ENCODE measurements at places on chromosomes 5 and 9.

- DNase-seq = no peak
Measured at GRCh38 chr9:33109850-33110595, 33.5 kb upstream of the SMU1 start.

DNA sequence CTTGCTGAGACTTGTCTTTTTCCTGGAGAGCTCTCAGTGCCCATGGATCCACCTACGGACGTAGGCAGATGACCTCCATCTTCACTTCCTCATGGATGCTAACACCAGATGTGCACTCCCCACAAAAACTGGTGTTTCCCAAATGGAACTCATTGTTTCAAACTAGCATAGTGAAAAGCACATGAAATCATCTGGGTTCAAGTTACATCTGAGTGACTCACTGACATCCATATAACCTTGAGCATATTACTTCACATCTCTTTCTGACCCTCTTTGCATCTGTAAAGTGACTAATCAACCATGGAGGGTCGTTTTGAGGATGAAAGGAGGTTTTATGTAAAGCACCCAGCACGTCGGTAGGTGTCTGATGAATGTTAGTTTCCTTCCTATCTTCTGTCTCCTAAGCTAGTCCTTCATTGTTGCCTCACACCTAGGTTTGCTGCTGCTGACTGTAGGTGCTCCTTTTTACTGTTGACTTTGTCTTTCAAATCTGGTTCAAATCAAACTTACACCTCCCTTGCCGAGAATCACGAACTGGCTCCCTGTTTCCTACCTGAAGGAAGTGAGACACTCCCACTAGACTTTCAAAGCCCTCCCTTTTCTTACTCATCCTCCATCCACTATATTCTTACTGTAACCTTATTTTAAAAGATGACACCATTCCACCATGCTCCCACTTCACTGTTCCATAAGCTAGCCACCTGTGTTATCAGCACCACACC, 10.3 kb downstream of the OCLN start:
- DNase-seq = no peak

DNA sequence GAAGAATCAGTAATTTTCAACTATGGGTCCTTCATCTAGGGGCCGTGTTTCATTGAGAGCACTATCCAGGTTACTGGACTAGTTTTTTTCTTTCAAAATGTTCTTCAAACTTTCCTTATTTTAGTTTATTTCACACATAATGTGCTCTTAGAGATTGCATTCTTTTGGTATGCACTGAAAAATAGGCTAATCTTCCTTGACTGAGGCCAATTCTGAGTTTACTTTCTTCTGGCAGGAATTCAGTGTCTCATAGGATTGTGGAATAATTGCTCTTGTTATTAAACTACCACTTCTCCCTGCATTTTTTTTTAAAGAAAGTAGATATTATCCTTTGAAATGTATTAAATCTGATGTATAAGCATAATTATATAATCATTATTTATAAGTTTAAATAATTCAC, 624.5 kb downstream of the RAB3C start:
- DNase-seq = no peak

DNA sequence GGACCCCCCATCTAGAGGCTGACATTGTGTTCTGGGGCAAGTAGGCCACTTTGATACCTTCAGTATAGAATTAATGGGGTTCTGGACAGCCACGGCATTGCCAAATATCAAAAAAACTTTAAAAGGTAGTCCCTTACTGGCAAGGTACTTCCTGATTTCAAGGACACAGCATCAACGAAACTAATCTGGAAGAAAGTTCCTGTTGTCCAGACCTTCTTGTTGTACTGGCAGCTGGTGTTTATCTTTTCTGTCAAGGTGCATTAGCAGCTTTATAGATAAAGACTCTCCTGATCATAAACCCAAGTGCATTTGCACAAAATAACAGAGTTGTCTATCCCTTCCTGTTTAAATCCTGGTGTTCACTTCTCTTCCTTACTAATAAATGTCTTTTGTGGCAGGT, 23.7 kb upstream of the GOLGA1 start:
- no peak for DNase-seq

GRCh38 chr5:116038817-116039216, 6.5 kb downstream of the ARL14EPL start:
- peak; percentile 14 for DNase-seq

- DNase-seq = no peak
Measured at GRCh38 chr5:124718380-124718789, 28.1 kb downstream of the ZNF608 start.

DNA sequence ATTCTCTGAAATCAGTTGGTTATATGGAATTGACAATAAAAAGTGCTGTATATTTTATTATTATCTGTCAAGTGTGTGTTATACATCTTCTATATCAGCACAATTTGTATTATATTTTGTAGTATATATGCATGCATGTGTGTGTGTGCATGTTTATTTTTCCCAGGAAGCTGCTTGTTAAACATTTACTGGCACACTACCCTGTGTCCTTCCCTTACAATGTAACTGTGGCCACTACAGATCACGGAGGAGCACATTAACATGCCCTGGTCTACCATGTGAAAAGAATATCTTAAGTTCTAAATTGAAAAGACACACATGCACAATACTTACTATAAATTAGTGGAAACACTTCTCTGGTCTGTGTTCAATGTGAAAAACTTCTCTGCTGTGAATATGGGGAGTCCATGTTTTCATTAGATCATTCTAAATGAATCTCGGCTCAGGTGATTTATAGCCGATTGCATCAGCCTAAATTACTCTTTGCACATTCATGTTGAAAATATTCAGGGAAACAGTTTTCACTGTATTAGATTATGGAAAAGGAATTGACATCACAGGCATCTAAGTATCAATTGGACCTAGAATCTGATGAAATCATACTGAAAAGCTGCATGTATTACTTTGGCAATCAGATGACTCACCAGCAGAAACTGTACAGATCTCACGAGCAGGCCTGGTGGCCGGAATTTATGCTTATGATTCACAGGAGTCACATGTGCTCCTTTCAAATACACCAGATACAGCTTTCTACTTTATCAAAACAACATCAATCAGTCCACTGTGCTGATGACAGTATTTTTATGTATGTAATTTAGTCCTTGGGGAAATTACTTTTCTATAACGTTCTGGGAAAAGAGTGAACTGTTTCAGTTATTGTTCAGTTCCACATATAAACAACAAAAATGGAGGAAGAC, 39.4 kb downstream of the LURAP1L start:
- DNase-seq = no peak

- DNase-seq = no peak
Measured at GRCh38 chr9:133704711-133705181, 33.4 kb downstream of the SARDH start.

- DNase-seq = no peak
Measured at GRCh38 chr5:169856571-169856970, 123.7 kb downstream of the INSYN2B start.

- DNase-seq = no peak
Measured at GRCh38 chr5:79295029-79295428, 59.1 kb downstream of the JMY start.

GRCh38 chr5:144448457-144448856, 277.8 kb downstream of the KCTD16 start:
- DNase-seq = no peak

- no peak for DNase-seq
Measured at GRCh38 chr9:89311346-89312221, 589 bp downstream of the CKS2 start.

GRCh38 chr5:145887976-145888574, 15.3 kb upstream of the GRXCR2 start:
- no peak for DNase-seq

DNA sequence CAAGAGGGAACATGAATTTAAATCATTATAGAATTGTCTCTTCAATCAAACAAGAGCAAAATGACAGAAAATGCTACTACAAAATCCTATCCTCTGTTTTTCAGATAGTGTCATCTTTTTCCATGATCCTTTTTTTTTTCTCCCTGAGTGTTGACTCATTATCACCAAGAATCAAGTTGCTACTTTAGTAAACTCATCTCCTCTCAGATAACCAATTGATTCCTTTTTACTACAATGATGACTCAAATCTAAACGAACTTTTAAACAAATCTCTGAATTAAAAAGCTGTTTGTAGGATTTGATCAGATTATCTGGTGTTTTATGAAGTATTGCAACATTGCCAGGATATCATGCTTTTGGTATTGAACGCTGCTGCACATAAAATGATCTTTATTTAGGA, 23.9 kb upstream of the IL7R start:
- DNase-seq = no peak

GRCh38 chr5:61924251-61924650, 381.8 kb upstream of the KIF2A start:
- DNase-seq = no peak

DNA sequence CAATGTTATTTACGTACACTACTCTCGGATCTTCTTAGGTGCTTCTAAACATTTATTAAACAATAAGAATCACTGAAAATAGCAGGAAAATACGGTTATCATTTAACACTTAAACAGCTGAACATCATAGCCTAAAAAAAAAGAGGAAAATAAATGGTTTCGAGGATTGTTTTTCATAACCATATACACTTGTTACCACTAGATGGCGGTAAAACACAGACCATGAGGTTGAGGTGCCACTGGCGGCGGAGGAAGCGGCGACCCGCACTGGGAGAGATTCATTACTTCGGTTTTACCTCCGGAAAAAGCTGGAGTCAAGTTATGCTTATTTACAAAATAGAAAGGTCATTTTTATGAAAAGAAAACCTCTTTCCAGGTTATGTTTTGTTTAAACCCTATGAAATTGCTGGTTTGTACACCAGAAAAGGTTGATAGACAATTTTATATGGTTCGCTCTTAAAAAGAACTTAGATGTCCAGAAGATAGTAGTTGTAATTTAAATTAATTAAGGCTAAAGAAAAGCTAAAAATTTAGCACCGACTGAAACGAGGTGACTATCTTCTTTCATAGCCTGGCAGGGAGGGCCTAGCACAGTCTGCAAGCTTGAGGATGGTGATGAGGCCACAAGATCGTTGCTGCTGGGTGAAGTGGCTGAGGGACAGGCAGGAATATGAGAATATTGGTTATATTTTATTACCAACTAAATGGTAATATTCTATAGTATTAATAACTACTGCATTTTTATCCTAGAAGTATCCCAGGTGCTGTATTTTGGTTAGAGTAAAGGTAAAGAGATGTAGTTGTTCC, 605.7 kb downstream of the RAB3C start:
- DNase-seq = peak; percentile 25

DNA sequence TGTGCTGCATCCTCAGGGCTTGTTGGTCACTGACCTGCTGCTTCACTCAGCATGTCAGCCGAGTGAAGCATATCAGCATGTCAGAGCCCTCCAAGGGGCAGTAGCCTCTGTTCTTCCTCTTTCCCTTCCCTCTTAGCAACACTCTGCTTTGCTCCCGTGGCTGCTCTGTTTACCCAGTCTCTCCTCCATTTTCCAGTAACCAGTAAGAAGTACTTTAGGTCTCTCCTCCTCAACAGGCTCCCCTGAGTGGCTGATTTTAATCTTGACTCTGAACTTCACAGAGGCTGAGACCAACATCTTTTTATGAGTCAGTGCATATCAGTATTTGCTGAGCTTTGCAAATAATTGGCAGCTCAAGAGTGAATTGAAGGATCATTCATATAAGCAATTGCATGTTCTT, 18.6 kb upstream of the ADRB2 start:
- no peak for DNase-seq

DNA sequence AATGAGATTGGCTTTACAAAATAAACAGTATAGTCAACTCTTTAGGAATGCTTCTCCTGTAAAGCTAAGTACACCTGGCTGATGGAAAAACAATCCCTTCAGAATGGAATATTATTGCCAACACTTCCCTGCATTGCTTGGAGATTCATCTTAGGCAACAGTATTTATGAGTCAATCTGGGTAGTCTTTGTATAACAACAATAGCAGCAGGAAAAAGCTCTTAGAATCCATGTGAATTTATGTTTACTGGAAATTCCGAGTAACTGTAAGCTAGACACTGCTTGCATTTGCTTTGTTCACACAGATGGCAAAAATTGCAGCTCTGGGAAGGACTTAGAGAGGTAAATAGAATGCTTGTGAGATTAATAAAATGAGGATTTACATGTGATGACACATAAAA, 101.7 kb upstream of the NTRK2 start:
- no peak for DNase-seq

GRCh38 chr9:30120666-30121065, 2263.8 kb upstream of the ACO1 start:
- no peak for DNase-seq

DNA sequence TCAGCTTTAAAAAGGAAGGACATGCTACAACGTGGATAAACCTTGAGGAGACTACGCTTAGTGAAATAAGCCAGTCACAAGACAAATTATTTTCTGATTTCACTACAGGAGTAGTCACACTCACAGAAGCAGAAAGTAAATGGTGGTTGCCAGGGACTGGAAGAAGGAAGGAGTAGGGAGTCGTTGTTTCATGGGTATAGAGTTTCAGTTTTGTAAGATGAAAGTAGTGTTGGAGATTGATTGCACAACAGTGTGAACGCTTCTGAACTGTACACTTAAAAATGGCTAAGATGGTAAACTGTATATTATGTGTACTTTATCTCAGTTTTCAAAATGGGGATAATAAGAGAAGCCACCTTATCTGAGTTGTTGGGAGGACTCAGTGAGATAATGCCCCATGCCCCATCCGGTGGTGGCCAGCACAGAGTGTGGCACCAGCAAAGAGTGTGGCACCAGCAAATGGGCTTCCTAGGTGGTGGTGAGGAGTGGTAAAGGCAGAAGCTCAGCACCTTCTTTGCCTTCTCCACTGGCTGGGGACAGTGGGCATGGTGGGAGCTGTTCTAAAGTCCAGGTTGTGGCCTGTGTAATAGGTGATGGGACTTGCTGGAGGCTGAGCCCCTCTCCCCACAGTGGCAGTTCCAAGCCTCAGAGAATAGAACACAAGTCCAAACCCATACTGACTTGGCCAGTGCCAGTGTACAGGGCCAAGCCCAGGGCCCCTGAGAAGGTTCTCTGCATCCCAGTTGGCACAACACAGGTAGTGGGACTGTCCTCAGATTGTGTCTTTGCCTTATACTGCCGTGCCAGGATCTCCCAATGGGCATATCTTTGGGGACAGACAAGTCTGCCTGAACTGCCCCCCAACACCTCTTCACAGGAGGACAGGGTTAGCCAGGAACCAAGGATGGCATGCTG, 4.4 kb downstream of the SLC22A4 start:
- DNase-seq = no peak

- no peak for DNase-seq
Measured at GRCh38 chr9:38338342-38339018, 54.0 kb upstream of the ALDH1B1 start.

DNA sequence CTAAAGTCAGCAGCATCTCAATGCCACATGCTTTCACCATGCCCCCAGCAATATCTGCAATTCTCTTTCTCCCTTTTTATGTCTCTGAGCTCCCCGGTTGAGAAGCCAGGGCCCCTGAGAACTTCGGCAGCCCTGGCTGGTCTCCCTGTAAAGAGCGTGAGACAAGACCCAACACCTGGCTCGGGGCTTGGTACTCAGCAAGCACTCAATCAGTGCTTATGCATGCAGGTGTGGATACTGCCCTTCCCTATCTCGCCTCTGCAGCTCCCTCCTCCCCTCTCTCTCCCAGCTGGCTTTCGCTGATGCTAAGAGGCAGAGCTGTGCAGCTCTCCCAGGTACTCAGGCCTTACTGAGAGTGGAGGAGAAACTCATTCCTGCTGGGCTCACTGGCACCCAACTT, 41.7 kb upstream of the AKNA start:
- DNase-seq = no peak

Data from activated gamma-delta T cell treated with anti-CD3 and anti-CD28 coated beads, Interleukin-2, amount 50 U/mL, for 16 hours (primary cell).